Activated CD8-positive, alpha-beta T cell treated with anti-CD3 and anti-CD28 coated beads, Interleukin-2, amount 10 ng/mL, durations not matched to agents 7 days and 5 days (primary cell): ENCODE measurements at places on chromosomes 13 and 19. TPM values are rescaled to one million over a fixed set of nuclear protein-coding genes. Genes with fewer than 3 reads are reported as not detected.

GRCh38 chr13:29497137-29497654, 98.3 kb downstream of the SLC7A1 start:
- no peak for DNase-seq

- DNase-seq = peak; percentile 94
Observed at GRCh38 chr19:872266-872951, 12.9 kb downstream of the CFD start.

- DNase-seq = peak; percentile 33
Observed at GRCh38 chr19:50896591-50897190, 14.5 kb downstream of the KLK4 start.

GRCh38 chr13:32851083-32852069, 164.8 kb upstream of the KL start:
- peak; percentile 5 for DNase-seq

DNA sequence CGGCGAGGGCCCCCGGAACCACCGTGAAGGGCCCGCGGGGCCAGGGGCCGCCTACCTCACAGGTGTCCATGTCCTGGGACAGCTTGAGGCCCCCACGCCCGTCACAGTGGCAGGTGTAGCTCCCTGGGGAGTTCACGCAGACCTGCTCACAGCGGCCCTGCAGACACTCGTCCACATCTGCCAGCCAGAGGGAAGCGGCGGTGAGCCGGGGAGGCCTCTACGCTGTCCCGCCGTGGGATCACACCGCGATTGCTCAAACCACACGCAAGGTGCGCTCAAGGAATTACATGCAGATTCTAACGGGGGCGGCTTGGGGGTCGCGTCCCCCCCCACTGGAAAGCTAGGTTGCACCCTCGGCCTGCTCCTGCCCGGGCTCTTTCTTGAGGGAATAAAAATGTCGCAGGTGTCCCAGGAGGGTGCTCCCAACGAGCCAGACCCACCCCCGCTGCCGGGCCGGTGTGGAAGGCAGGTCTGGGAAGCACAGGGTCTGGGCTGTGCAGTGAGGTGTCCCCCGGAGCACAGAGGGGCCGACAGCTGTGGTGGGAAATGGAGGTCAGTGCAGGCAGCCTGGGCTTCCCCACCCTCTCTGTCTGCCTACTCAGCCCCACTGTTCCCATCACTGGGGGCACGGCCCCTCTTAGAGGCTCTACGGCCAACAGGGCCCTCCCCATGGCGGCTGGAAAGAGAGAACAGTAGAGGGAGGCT, 29.2 kb downstream of the GAS6 start:
- no peak for DNase-seq

DNA sequence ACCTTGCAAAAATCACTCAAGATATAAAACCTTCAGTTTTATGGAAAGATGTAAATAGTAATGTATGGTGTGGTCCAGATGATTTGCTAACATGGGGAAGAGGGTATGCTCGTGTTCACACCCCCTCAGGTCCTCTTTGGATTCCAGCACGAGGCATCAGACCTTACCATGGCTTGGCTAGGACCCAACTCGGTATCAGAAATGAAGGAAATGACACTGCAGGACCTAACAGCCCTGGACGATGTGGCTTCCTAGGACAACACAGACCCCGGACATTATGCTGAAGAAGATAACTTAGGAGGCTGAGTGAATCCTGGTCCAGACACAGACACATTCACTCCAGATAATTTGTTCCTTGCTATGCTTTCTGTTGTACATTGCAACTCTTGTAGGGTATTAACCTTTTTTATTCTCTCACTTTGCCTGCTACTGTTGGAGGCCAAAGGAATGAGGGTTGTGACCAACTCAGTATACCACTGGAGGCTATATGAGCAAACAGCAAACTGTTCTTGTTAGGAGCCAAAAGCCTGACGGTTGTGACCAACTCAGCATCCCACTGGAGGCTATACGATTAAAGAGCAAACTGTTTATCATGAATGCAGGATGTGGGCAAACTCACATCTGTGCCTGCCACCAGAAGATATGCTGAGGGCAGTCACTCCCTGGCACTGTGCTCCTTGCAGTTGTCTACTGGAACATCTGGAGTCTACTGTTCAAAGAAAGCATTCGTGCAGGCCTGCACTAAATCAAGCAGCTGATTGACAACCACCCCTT, 121.7 kb downstream of the ZNF429 start:
- no peak for DNase-seq

DNA sequence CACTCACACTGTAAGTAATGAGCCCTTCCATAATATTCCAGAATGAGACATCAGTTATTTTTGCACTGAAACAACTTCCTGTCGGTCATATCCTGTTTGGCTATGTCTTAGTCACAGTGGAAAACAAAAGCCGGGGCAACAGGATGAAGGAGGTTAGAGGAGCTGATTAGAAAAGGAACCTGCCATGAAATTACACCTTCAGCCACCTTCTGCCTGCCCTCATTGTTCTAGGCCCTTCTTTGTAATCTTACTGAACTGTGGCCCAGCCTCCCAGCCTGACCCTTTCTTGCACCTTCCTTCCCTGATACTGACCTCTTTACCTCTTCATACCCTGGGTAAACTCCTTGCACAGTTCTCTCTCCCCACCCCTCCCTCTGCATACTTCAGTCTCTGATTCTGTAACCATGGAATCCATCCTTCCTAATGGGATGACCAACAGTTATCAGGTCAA, 67.3 kb downstream of the DOCK9 start:
- peak; percentile 57 for DNase-seq

DHRS12 gene
- 10.0 TPM for total RNA-seq

DNA sequence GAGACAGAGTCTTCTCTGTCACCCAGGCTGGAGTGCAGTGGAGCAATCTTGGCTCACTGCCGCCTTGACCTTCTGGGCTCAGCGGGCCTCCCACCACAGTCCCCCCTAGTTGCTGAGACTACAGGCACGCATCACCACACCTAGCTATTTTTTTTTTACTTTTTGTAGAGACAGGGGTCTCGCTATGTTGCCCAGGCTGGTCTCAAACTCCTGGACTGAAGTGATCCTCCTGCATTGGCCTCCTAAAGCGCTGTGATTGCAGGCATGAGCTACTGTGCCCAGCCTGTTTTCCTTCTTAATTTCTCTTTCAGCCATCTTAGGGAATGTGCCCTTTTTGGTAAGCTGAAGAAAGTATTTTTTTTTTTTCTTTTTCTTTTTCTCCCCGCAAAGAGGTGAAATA, 42.6 kb upstream of the RNF113B start:
- DNase-seq = no peak

KLHL1 gene
- not detected for total RNA-seq

DNA sequence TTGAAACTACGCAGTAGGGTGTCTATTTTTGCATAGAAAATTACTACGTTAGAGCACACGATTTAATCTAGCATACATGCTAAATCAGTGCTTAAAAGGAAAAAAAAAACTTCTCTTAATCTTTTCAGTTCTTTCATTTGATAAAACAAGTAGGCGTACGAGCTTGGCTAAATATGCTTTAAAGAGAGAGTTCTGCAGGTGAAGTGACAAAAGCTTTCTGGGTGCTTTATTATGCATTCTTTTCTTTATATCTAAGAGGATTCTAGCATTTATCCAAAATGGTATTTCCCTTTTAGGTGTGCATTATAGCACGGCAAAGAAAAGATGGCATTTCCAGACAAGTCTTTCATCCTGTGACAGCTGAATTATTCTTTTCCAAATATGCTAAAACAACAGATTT, 281.2 kb downstream of the PCDH9 start:
- no peak for DNase-seq

RXFP2 gene
- not detected for total RNA-seq

- no peak for DNase-seq
Observed at GRCh38 chr13:96546463-96546862, 447.8 kb downstream of the OXGR1 start.

ZNF497 gene
- total RNA-seq = 1.7 TPM

SOHLH2 gene
- total RNA-seq = not detected

MCEMP1 gene
- not detected for total RNA-seq

PLIN3 gene
- total RNA-seq = 27.5 TPM

FAAP24 gene
- total RNA-seq = 8.8 TPM

EPN1 gene
- total RNA-seq = 67.0 TPM

LRRC63 gene
- total RNA-seq = 1.7 TPM

DNA sequence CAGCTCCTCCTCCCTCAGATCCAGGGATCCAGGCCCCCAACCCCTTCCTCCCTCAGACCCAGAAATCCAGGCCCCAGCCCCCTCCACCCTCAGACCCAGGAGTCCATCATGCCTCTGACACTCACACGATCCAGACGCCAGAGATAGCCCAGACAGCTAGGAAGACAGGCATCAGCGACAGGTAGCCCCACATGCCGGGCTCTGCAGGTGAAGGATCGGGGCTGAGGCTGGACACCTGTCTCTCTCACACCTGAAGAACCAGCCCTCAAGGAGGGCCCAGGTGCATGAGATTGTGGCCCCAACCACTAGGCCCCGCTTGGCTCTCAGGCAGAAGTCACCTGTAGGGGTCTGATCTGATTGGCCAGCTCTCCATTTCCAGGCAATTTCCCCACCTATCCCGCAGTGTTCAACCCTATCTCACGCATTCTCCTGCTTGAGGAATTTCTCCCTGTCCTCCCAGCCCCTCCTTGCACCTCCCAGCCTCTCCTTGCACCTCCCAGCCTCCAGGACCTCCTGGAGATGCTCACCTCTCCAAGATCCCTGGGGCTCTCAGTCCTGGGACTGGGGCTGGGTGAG, 4.2 kb downstream of the TMEM150B start:
- no peak for DNase-seq

MEF2B gene
- 2.2 TPM for total RNA-seq

GRCh38 chr19:5338656-5339197, 1.9 kb downstream of the PTPRS start:
- DNase-seq = no peak

- no peak for DNase-seq
Observed at GRCh38 chr13:51495316-51495715, 42.5 kb upstream of the INTS6 start.

MUC16 gene
- total RNA-seq = under 0.01 TPM

ZNF345 gene
- 4.6 TPM for total RNA-seq

DNA sequence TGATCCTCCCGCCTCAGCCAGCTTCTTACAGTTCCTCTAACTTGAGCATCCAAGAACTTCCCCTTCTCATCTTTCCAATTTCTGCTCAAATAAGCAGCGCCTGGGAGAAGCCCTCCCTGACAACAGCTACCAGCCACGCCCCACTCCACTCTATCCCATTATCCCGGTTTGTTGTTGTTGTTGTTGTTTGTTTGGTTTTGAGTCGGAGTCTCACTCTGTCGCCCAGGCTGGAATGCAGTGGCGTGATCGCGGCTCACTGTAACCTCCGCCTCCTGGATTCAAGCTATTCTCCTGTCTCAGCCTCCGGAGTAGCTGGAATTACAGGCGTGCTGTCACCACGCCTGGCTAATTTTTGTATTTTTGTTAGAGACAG, 822 bp upstream of the PTPRS start:
- no peak for DNase-seq

C5AR1 gene
- total RNA-seq = 1.8 TPM

DNA sequence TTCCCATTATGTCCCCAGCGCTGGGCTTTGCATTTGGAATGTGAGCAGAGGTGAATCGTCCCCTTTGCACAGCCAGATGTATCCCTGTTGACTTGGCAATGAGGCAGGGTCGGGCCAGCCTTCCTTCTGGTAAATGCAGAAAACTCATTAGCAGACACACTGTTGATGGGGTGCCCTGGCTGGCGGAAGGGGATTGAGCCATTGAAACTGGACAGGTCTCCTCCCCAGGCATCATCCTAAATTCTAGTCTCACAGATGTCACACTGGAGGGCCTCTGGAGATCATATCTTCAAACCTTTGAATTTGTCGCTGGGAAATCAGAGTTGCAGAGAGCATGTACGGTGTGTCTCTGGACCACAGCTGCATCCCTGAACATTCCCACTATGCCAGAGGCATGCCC, 219.5 kb upstream of the TSHZ3 start:
- no peak for DNase-seq

TMEM145 gene
- not detected for total RNA-seq

DNA sequence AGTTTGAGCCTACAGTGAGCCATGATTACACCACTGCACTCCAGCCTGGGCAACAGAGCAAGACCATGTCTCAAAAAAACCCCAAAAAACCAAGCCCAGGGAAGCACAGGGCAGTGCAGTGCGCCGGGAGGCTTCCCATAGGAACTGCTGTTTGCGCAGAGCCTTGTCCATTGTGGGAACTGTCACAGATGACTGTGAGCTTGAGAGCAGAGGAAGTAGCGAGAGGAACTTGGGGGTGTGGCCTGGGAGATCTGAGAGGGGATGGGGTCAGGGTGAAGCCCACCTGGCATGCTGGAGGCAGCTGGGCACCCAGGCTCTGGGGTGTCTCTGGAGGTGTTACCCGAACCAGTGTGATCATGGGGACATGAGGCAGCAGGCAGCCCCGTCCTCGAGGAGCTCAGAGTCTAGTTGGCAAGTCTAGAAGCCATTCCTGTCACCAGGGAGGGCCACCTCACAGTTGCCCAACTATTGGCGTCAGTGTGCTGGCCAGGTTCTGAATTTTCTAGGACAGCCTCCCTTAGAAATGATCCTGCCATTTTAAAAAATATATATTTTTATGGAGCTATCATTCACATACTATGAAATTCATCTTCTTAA, 10.4 kb downstream of the KDM4B start:
- no peak for DNase-seq

DNA sequence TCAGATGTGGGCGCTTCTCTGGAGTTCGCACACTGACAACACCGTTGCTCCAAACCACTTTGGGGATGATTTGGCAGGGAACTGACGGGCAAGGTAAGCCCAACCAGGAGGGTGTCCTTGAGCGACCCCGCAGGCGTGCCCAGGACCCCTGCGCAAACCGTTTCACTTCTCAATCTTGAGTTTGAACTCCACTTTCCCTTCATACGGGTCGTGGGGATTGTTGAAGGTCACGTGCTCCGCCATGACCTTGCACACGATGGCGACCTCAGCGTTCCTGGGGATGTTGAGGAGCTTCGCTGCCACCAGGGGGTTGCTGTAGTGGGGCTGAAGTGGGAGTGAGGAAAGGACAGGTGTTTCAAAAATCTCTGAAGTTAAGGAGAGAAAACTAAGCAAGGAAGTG, 8.8 kb downstream of the ATP4B start:
- DNase-seq = no peak

DNA sequence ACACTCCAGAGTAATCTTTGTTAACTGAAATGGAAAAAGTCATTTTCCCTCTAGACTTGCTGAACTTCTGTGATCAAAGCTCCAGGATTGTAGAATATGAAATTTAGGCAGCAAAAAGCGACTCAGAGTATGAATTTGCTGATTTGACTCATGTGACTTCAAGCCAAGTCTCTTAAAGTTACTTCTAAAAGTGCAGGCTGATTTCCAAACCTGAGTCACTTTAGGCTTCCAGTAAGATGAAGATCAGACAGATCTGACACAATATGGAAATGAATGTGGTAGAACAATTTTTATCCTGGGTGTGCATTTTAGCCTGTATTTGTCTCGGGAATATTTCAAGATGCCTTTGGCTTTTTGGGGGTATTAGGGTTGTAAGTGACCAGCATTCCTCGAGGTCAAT, 151.0 kb upstream of the TMTC4 start:
- DNase-seq = no peak

GRCh38 chr19:3404324-3405260, 38.2 kb downstream of the NFIC start:
- DNase-seq = no peak

GRCh38 chr19:46841458-46842083, 9.1 kb downstream of the AP2S1 start:
- no peak for DNase-seq
